ENCODE measurements at places on chromosomes 3 and 15. TPM values are rescaled to one million over a fixed set of nuclear protein-coding genes. Genes with fewer than 3 reads are reported as not detected.

The CPNE9 gene
- total RNA-seq: not detected

The CELSR3 gene
- 0.85 TPM for total RNA-seq

The CXCR6 gene
- not detected for total RNA-seq

The CCDC191 gene
- 1.3 TPM for total RNA-seq

The CIB2 gene
- 1.9 TPM for total RNA-seq

The ATRIP gene
- total RNA-seq: 4.8 TPM

The RASL12 gene
- 1.1 TPM for total RNA-seq
